ENCODE measurements at places on chromosomes 6 and 20. TPM values are rescaled to one million over a fixed set of nuclear protein-coding genes. Genes with fewer than 3 reads are reported as not detected.

DNA sequence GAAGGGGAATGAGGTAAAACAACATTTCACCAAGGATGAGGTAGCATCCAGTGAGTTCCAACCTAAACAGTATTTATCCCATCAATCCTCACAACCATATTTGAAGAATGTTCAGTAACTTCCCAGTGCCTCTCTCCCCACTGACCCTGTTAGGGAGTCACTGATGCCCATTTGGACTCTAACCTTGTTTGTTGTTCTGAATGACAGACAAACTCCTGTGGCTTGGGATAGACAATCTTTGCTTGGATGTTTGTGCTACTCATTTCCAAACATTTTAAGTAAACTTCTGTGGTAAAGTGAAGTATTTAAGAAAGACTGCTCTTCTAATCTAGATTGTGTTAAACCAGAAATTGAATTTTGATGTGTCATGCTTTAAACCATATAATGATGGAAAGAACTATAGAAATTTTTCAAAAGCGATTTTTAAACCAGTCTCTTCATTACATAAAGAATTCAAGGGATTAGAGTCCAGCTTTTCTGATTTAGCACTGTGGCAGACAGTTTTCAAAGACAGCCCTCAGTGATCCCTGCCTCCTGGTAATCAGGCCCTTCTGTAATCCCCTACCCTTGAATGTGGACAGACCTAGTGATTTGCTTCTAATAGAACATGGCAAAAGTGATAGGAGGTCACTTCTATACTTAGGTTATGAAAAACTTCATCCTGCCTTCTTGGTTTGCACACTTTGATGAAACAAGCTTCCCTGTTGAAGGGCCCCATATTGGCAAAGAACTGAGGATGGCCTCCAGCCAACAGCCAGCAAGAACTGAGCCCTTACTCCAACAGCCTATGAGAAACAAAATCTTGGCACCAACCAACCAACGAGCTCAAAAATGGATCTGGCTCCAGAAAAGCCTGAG, 191.6 kb downstream of the DST start:
- no peak for DNase-seq

- DNase-seq: peak; percentile 61
Measured at GRCh38 chr20:53652090-53652858, 58.6 kb upstream of the ZNF217 start.

DNA sequence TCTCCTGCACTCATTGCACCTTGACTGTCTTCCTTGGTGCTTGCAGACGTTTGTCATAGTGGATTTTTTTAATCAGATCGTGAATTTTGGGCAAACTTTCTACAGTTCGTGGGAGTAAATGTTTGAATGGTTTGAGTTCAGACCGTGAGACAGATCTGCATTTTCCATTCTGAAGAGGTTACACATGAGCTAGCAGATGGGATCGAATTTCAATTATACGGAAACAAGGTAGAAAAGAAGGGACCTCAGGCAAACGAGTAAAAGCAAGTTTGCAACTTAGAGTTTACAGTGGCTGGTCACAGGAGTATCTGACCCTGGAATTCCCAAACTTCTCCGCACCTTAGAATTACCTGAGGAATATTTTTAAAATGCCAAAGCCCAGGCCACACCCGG, 17.2 kb upstream of the NCR2 start:
- DNase-seq: no peak

DNA sequence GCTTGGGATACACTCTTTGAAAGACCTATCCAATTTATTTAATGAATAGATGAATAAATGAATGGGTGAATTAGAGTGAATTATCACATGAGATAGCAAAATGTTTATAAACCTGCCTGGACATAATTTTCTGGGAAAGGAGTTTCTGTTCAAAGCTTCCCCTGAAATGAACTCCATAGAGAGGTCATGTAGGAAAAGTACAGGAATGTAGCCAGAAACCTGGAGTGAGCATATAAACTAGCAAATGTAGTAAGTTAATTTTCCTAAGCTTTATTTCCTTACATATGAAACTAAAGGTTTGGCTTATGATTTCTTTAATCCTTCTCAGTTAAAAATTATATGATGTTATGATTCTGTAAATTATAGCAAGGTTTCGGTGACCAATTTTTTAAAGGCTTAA, 380.3 kb upstream of the RSPO3 start:
- DNase-seq: no peak

GRCh38 chr6:33000055-33000454, 9.3 kb downstream of the HLA-DOA start:
- DNase-seq: peak; percentile 56

- DNase-seq: peak; percentile 10
Measured at GRCh38 chr6:5670811-5671561, 335.7 kb downstream of the NRN1 start.

DNA sequence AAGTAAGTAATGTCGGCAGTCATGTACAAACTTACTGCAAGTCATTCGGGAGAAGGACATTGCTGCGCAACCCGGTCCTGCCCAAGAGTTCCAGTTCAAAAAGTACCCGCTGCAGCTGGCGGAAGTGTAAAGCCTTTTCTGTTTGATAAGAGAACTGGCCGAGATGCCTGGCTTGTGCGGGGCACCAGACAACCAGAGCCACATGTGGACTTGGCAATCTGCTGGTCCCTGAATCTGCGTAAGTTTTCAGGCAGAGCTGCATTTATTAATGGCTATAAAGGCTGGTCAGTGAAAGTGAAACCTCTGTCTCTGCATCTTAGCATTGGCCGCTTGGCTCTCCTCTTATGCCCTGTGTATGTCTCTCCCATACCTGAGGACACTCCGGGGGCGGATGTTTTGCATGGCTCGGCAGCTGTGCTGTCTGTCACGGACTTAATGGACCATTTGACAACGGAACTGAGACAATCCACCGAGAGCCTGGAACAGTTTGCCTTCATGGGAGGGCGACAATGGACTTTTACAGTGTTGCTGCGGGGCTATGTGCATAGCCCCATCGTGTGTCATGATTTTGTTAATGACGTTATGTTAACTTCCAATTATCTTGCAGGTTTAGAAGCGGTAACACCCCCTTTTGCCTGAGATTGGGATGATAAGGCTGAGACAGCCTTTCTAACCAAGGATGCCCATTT, 19.8 kb upstream of the RGS17 start:
- peak; percentile 75 for DNase-seq

Gene CYP21A2
- not detected for total RNA-seq

Gene MOG
- not detected for total RNA-seq

DNA sequence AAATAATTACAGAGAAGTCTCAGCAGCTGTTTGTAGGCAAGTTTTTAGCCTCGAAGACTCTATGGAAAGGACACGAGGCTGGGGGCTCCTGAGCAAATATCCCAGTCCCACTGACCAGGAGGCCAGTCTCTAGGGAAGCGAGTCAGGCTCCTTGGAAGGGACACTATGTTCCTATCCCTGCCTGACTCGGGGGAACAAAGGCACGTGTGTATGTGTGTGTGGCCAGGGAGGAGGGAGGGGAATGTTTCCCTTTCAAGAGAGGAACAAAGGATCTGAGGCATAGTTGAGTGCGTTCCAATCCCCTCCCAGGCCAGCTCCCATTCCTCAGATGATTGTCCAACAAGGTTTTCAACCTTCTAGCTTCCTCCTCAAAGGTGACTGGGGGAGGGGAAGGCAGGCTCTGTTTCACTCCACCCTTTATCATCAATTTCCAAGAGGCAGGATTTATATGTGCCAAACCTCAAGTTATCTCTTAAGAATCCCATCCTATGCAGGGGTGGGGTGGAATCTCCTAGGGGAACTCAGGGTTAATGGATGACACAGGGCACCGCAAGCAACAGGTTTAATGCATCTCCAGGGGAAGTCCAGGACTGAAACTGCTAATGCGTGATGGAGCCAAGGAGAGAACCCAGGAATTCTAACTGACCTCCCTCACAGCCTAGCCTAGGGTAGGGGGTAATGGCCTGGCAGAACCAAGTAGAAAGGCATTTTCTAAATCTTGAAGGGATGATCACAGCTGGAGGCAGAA, 9.9 kb downstream of the BCL2L1 start:
- peak; percentile 95 for DNase-seq

DNA sequence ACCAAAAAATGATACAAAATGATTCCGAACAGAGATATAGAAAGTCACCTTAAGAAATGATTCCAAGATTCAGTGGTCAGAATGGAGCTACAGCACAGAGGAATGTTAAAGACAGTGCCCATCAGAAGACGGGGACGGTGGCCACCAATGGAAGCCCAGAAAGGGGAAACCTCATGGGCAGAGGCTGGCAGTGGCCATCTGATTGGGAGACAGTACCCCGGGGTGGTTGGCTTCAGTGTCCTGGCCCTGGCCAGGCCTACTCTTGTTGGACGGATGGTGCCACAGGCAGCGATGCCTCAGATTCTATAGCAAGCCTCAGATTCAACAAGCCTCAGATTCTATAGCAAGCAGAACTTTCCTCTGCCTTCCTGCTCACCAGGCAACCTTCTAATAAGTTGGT, 16.6 kb upstream of the PI16 start:
- no peak for DNase-seq

DNA sequence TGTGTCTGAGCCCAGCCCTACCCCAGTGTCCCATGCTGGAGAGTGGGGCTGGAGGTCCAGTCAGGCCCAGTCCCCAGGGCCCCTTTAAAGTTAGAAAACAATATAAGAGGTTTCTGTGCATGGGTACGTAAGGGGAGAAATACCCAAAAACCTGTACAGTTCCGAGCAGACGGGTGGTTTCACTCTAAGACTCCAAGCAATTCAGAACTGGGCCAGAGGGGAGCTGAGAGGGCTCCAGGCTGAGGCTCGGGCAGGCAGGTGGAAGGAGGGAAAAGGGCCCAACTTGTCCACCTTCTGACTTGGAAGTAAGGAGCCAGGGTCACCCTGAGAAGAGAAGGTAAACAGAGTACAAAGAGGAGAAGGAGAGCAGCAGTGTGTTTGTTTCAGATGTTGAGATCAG, 296.0 kb downstream of the CDH4 start:
- no peak for DNase-seq

GRCh38 chr6:4840169-4840568, 64.0 kb downstream of the CDYL start:
- no peak for DNase-seq

- no peak for DNase-seq
Measured at GRCh38 chr6:30763155-30763617, 18.8 kb upstream of the IER3 start.

Gene VWA7
- total RNA-seq: 8.5 TPM

GRCh38 chr6:42152024-42152423, 9.6 kb upstream of the C6orf132 start:
- no peak for DNase-seq

Data from renal cortical epithelial cell (primary cell).